ENCODE measurements at places on chromosomes 2 and 18. TPM values are rescaled to one million over a fixed set of nuclear protein-coding genes. Genes with fewer than 3 reads are reported as not detected.

DNA sequence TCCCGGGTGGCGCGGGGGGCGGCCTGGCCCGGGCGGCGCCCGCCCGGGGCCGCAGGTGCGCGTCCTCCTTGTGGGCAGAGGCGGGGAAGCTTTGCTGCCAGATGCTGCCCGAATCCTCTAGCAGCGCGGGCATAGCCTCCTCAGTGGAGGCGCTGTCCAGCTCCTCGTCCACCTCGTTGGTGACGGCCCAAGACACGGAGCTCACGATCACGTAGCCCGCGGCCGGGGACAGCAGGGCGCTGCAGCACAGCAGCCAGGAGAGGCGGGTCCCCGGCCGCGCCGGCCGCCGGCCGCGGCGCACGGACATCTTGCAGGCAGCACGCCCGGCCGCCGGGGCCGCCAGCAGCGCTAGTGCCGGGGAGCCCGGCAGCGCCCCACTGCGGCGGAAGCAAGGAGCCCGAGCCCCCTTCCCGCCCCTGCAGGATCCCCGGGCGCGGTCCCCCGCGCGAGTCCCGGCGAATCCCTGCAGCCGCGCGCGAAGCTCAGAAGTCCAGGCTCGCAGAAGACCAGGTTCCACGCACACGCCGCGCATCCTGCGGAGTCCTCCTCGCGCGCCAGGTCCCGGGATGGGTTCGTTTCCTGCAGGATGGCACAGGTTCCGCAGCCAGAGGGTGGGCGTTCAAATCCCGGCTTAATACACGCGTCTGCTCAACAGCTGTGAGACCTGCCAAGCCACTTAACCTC is at the start of gene CREG2:
Gene CREG2 (minus strand): TSS at position 353 of the 684 bp plus-strand sequence. CDS start 46 bp downstream, at position 307.
- DNase-seq, result peak; percentile 59

- no peak for DNase-seq
These were observed 1.0 kb upstream of the ORC2 start for GRCh38 chr2:200964498-200964897.

DNA sequence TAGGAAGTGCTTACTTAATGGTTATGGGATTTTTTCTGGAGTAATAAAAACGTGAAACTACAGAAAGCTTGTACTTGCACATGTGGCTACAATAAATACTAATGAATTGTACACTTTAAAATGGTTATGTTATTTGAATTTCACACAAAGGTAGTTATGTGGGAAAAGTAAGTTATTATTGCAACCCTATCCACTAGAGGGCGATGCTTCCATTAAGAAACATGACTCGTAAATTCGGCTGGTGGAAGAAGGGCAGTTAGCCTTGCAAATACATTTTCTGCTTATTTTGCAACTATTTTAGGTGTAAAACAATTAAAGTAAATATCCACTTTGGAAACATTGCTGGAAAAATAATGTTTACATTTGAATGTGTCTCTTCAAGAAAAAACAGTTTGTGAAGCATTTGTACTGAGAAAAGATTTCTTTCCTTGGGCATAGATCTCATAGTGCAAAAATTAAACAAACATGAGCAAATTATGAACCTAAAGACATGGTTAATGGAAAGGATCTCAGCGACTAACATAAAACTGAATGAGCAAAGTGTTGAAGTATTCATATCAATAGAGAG is 68.1 kb upstream of the CSRNP3 start:
- peak; percentile 65 for DNase-seq

The SNRPD1 gene
- polyA plus RNA-seq, result 183 TPM

GRCh38 chr18:35005963-35006577 is 35.1 kb upstream of the MAPRE2 start:
- peak; percentile 55 for DNase-seq

GRCh38 chr2:219688560-219689445 is 61.4 kb downstream of the SLC4A3 start:
- no peak for DNase-seq

The GALR1 gene
- 0.07 TPM for polyA plus RNA-seq

All from right renal cortex interstitium (tissue), 3 donors.